ENCODE measurements at places on chromosomes 7 and 10.

DNA sequence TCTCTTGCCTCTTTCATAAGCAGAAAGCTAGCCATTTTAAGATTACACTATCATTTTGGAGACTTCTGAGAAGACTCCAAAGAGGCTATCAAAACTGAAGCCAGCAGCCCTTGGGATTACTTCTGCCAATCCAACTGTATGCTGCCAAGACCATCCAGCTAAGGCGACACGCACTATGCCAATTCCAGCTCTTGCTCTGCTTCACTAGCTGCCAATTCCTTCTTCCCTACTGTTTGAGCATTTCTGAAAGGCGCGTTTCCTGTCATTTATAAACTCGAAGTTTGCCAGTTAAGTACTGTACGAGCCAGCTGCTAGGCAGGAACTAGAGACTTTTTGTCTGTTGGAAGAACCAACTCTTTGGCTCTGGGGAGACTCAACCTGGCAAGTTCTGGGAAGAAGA, 36.5 kb downstream of the MALSU1 start:
- peak; percentile 17 for DNase-seq

DNA sequence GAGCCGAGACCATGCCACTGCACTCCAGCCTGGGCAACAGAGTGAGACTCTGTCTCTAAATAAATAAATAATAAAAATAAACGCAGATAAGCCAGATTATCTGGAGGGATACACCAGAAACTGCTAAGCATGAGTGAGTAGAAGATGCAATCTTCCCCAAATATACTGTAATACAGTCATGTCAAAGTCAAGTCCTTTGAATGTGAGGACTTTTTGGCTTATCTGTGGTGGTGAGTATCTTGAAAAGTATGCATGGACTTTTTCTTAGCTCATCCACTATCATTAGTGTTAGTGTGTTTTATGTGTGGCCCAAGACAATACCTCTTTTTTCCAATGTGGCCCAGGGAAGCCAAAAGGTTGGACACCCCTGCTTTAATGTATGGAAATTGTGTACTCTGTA, 44.7 kb upstream of the PITRM1 start:
- DNase-seq: no peak

DNA sequence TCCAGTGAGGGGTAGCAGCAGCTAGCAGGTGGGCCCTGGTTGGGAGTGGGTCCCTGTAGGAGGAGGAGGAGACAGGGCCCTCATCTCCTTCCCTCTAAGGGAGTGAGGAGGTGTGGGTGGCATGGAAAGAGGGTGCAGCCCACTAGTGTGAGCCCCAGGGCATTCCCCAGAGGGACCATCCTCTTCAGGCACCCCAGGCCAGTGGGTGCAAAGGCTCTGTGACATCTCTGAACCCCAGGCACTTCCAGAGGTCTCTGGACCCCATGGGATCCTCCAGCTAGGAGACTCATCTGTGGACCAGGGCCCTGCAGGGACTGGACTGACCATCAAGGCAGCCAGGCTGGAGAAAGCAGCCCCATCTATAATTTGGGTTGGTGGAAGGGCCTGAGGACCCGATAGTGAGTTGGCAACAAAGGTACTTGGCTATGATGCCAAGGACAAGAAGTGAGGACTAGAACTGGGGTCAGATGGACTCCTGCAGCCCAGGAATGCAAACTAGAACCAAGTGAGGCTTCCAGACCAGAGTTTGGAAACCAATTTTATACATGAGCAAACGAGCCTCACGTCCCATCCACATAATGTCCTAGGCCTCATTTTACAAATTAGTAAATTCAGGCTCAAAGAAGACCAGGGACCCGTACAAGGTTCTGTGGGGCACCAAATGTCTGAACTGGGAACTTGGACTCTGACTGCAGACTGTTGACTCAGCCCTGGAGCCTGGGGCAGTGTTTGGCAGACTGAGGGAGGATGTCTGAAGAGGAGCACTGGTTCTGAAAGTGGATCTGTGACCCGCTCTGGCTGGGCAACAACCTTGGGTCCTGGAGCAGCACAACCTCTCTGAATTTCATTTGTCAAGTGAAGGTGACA, 1.4 kb upstream of the VSTM4 start:
- no peak for DNase-seq

DNA sequence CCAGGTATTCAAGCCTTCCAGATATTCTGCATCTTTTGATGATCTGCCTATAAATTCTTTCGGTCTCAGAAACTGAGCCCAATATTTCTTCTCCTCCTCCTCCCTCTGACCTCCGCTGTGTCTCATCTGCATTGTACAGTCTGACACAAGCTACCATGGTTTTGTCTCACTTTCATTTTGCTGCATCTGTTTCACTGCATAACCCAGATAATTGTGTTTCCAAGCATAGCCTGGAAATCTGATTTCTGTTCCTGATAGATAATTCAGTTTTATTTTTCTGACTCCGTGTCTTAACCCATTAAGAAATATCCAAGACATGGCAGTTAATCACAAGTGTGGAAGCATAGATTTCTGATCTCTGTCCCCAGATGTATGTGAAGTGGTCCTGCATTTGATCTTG, 374.2 kb upstream of the SEMA3A start:
- DNase-seq: no peak

- no peak for DNase-seq
Measured at GRCh38 chr10:92407305-92408016, 116.5 kb downstream of the MARCHF5 start.

GRCh38 chr7:78071491-78072200, 273.1 kb downstream of the PHTF2 start:
- DNase-seq: no peak

DNA sequence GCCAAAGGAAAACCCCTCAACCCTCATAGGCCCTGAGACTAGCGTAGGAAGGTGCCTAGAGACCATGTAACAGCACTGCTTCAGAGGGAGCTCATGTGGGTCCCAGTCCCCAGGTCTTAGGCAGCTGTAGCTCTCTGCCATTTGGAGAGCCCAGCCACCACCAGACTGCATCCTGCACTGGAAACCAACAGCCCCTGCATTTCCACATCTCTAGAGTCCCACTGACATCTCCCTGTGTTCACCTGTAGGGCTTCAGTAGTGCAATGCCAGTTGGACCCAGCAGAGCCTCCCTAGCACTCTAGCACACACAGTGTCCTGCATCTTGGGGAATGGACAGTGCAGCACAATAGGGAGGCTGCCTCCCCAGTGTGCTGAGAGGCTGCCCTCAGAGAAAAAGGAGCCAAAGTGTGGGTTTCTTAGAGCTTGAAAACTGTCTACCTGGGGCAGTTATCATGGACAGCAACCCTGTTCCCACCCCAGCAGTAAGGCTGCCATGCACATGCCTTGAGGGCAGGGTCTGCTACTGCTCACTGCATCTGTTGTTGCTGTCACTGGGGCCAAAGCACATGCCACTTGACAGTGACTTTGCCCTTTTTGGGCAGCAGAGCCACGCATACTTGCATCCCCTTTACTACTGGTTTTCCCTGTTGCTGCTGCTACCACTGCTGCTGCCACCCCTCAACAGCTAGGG, 46.7 kb upstream of the ANTXRL start:
- peak; percentile 5 for DNase-seq

GRCh38 chr10:72425133-72425532, 70.4 kb upstream of the DNAJB12 start:
- peak; percentile 50 for DNase-seq

DNA sequence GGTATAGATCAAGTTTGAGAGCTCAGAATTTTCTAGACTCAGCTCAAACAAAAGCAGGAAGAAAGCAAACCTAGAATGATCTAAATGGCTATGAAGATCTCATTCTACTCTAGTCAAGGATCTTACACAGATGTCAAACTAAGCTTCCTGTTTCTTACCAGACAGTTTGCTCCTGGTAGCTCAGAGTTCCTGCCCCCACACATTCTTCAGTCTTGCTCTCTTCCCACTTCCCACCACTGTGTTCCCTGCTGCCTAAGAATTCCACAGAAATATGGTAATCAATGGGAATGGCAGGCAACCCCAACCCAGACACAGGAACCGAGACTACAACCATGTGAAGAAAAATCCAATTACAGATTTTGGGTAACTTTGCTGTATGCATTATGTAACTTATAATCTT, 133.4 kb upstream of the PTN start:
- DNase-seq: no peak

Measured in stomach (tissue), 19 donors.